ENCODE measurements at places on chromosomes 7 and 10.

GRCh38 chr7:32126843-32127242 lies 56.6 kb upstream of the PDE1C start:
- no peak for DNase-seq

- DNase-seq = peak; percentile 77
These were observed 327.2 kb upstream of the AKR1E2 start for GRCh38 chr10:4498711-4499251.

DNA sequence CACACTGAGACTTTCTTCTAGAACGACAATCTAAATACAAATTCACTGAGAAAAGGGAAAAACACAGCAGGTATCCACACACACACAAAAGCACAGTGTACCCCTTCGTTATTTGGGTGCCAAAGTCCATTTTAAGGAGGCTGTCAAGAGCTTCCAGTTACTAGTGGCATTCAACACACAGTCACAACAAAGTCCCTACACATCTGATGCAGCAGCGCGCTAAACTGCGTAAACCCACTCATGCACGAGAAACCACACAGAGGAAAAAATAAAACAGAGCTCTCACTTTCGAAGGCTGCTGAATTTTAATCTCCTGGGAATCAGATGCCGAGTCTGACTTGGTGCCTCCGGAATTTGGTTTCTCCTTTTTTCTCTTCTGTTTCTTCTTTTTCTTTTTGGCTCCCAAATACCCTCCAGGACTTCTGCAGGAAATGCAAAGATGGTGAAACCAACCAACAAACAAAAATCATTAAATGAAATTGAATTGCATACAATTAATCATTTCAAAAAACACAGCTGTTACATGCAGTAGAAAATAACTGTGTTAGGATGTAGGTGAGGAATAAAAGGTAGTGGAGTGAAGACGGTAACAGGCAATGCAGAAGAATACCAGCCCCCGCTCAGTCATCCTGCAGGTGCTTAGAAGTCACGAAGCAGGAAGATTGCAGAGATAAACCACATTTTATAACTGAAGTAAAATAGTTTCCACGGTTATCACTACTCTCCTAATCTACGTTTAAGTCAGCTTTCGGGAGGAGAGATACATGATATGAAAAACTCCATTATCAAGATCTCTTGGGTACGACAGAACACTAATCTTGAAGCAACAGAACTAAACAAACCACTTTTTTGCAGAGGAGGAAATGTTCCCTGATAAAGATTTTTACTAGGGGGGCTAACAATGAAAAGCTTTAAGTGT lies 27.1 kb downstream of the NMT2 start:
- DNase-seq = peak; percentile 34

DNA sequence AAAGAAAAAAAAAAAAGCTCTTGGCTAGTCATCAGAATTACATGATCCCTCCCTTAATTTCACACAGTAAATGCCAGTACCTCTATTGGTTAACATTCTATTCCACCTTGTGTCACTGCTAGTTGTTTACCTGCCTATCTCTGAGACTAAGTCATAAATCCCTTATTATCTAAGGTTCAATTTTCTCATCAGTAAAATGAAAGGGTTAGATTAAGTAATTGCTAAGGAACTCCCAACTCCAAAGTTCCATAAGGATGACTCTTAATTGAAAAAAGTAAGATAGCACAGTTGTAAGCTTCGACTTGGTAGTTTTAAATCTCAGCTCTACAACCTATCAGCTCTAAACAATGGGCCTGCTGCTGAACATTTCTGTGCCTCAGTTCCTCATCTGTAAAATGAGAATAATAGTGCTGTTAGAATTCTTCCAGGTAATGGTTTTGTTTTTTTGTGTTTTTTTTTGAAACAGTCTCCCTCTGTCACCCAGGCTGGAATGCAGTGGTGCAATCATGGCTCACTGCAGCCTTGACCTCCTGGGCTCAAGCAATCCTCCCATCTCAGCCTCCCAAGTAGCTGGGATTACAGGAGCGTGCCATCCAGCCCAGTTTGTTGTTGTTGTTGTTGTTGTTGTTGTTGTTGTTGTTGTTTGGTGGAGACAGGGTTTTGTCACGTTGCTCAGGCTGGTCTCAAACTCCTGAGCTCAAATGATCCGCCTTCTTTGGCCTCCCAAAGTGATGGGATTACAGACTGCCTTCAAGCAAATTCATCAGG lies 35.6 kb downstream of the SRPK2 start:
- DNase-seq = no peak

DNA sequence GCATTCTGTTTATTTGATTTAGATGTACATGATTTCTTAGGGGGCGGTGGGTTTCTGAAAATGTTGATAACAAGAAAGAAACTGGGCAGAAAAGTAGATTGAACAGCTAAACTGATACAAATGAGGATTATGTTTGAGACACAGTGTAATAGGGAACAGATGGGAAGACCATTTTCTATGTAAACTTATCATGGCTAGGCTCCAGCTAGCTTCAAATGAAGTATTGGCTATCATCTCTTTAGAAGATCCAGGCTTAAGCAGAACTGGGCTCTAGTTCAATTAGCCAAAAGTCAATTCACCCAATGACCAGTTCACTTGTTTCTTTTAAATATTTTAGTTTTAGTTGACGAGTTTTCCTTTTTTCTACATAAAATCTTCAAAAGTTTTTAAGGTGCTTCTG lies 639.5 kb downstream of the ANKRD7 start:
- peak; percentile 61 for DNase-seq

GRCh38 chr7:85521108-85521694 lies 334.3 kb upstream of the SEMA3D start:
- no peak for DNase-seq

DNA sequence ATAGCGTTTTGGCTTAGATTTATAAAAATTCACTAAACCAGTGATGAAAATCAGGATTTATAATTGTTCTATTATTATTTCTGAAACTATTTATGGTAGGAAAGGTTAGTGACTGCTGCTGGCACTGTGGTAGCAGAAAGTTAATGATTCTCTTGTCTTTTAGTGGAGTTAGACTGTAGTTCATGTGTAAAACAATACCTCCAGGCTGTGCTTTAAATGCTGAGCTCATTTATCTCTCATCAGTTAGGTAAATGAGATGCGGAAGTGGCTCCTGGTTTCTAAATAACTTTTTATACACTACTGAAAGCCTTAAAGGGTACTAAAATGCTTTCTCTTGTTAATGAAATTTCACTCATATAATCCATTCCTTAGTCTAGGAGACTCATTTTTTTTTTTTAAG lies 326.8 kb upstream of the POT1 start:
- no peak for DNase-seq

DNA sequence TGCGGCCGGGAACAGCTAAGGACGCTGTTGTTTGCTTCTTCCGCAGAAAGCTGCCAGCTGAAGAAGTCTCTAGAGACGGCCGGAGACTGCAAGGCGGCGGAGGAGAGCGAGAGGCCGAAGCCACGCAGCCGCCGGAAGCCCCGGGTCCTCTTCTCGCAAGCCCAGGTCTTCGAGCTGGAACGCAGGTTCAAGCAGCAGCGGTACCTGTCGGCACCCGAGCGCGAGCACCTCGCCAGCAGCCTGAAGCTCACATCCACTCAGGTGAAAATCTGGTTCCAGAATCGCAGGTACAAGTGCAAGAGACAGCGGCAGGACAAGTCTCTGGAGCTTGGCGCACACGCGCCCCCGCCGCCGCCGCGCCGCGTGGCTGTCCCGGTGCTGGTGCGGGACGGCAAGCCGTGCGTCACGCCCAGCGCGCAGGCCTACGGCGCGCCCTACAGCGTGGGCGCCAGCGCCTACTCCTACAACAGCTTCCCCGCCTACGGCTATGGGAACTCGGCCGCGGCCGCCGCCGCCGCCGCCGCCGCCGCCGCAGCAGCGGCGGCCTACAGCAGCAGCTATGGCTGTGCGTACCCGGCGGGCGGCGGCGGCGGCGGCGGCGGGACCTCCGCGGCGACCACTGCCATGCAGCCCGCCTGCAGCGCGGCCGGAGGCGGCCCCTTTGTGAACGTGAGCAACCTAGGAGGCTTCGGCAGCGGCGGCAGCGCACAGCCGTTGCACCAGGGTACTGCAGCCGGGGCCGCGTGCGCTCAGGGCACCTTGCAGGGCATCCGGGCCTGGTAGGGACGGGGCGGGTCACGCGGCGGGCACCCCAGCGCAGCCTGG lies 2.4 kb downstream of the NKX2-3 start:
- no peak for DNase-seq

DNA sequence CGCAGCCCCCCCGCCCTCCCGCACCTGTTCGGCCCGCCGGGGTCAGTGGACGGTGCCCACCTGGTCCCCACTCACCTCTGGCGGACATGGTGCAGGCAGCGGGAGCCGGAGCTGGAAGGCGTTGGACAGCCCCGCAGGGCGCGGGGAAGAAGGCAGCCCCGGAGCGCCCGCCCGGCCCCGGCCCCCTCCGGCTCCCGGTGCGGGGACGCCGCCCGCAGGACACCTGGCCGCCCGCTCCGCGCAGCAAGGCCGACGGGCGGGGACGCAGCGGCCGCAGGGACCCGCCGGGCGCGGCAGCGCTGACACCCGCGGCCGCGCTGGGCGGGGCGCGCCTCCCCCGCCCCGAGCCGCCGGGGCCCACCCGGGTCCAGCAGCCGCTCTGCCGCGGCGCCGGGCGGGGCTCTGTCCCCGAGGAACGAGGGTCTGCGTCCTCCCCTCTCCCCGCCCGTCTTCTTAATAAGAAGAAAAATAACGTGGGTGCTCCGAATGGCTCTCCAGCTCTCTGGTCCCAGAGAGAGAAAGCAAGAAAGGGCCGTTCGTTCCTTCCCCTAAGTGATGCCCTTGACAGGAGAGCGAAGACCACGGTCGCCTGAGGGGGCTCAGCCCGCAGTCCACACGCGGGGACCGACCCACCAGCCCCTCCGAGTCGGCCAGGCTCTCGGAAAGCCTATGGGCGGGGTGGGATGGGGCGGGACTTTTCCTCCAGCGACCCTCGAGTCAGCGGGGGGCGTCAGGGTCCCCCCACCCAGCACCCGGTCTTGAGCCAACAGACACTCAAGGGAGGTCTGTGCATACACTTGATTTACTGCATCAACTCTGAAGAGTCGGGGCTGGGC lies 53.4 kb upstream of the FHIP2A start:
- DNase-seq = peak; percentile 65

DNA sequence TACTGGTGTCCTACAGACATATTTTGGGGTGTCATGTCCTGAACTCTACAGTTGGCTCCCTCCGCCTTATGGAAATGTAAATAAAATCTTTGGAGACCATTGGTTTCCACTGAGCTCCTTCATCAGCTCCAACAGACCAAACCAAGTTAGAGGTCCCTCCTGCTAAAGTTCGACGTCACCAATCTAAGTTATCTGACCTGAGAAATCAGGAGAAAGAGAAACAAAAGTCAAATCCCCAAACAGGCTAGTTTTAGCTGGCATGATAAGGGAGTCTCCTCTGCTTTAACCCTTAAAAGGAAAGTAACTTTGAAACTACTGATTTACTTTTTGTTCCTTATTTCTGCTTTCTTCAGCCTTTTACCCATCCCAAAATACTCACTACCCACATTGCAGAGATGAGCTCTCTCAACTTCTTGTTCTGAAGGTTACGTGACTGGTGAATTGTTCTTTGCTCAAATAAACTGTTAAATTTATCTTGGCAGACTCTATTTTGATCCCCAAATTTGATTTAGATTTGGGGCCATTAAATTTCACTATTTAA lies 39.9 kb downstream of the AVL9 start:
- DNase-seq = no peak
